ENCODE measurements at places on chromosomes 6 and 20.

DNA sequence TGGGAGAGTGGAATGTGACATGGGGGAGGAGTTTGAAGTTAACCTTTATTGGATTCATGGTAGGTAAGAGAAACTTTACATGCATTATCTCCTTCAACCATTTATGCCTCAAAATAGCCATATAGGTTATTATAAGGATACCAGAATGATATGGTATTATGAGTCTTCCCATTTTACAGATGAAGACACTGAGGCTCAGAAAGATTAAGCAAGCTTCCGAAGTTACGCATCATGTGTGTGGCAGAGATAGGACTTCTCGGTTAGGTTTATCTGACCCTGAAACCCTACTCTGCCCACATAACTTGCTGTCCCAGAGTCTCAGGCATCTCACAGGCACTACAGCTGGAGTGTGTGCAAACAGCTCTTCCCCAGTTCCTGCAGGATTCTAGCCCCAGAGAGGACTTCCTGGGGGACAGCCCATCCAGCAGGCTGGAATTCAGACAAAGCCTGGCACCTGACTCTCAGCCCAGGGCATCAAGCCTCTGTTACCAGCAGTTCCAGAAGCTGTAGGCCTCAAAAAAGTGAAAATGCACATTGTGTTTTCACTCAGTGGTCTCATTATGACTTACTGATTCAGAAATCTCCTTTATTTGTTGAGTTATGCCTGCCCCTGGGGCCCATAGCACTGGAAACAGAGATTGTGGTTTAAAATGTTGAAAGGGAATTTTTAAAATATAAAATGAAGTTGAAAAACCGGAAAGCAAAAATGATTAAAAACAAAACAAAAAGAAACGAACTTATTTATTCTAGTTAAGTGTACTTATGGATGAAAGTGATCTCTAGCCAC is 512.8 kb upstream of the CHD6 start:
- DNase-seq = no peak

DNA sequence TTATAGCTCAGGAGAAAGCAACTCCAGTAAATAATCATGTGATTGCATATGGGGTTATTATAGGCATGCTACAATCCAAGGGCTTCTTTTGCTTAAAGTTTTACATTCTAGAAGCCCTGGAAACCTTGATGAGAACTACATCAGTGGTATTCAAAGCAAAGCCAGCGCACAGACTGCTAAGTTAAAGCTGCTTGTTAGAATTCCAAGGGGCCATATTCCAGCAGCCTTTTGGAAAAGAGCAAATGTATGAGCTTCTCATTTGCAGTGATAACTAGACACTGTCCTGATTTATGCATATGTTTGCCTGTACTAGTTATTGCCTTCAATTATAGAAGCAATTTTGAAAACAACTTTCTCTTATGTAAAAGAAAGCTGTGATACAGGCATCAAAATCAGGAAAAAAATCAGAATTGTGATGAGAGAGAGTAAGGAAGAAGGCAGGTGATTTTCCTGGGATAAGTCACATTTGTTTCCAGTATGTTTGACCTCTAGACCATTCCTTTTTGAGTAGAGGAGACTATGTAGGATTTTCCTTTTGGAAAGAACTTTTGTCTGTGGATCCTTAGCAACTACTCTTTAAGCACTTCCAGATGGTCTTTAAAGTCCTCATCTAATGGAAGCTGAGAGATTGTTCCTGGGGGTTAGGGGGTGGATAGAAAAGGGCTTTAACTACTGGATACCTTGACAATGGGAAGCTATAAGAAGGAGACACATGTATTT is 159.2 kb downstream of the PLCB4 start:
- DNase-seq = no peak

DNA sequence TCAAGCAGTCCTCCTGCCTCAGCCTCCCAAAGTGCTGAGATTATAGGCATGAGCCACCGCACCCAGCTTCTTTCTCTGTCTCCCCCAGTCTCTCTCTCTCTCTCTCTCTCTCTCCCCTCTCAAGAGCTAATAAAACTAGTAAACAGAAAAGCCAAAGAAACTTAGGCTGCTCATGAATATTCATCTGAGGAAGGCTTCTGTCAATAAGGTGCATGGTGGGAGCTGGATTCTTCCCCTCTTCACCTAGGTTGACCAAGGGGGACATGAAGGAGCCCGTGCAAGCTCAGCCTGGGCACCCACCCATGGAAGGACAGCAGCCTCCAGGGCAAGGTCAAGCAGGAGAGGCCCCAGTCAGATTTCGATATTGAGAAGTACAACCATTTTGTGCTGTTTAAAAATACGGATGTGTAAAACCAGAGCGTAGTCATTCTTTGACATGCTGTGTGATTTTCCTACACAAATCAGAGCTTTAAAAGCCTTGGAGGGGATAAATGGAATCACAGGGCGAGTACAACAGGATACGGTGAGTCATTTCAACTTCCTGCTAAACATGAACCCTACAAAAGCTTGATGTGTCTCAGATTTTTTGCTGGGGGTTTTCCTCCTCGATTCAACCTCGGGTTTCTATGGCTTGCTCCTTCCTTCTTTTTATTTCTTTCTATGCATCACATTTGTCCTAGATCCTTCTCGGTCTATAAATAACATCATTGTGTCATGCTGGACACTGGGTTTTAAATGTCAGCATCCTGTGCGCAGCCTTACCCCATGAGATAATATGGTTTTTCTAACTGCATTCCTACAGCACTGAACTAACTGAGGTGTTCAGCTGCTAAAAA is 368.9 kb upstream of the JARID2 start:
- no peak for DNase-seq

GRCh38 chr6:150632785-150633485 is 33.2 kb downstream of the PLEKHG1 start:
- no peak for DNase-seq
